ENCODE measurements at places on chromosomes 2 and 18. TPM values are rescaled to one million over a fixed set of nuclear protein-coding genes. Genes with fewer than 3 reads are reported as not detected.

The HOXD13 gene
- not detected for total RNA-seq

The ALLC gene
- not detected for total RNA-seq

The CCDC85A gene
- total RNA-seq, result 3.7 TPM

The DNAH6 gene
- 0.85 TPM for total RNA-seq

The OXER1 gene
- total RNA-seq, result 4.6 TPM

The RAB12 gene
- total RNA-seq, result 40.1 TPM

The FRZB gene
- total RNA-seq, result 203 TPM

- no peak overlapping the region for H3K27ac ChIP-seq
- H3K4me1 ChIP-seq, result peaks cover 12% of the 10 kb centered on the region
- DNase-seq, result no peak
- H3K4me3 ChIP-seq, result no peak overlapping the region
These were observed 117.8 kb upstream of the SPRED2 start for GRCh38 chr2:65550246-65550645.

- no peaks in the 10 kb centered on the region for H3K36me3 ChIP-seq
- H3K27me3 ChIP-seq, result no peaks in the 10 kb centered on the region
- no peak for DNase-seq
- no peak overlapping the region for H3K27ac ChIP-seq
These were observed 120.9 kb downstream of the CNTNAP5 start for GRCh38 chr2:124145982-124146381.

- no peak overlapping the region for H3K27ac ChIP-seq
- no peak overlapping the region for H3K4me3 ChIP-seq
- H3K27me3 ChIP-seq, result no peaks in the 10 kb centered on the region
These were observed 53.7 kb downstream of the THUMPD2 start for GRCh38 chr2:39725401-39725800.

DNA sequence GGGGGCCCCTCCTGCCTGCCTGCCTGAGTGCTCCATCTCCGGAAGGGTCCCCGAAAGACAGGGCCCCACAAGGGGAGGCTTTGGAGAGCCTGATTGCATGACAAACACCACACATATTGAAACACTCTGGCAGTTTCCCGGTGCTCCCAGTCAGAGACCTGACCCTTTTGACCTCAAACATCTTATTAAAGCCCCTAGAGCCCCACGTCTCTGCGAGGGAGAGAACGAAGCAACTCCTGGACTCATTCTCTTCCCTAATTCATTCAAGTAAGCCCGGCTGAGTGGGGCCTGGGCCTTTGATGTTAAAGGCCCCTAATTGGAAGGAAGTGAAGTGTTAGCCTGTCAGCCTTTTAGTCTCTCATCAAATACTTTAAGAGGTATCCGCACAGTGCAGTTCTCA, 335.6 kb downstream of the CYRIA start:
- no peaks in the 10 kb centered on the region for H3K36me3 ChIP-seq
- no peak overlapping the region for H3K4me3 ChIP-seq
- H3K27ac ChIP-seq, result no peak overlapping the region
- H3K4me1 ChIP-seq, result no peaks in the 10 kb centered on the region

- no peak overlapping the region for H3K27ac ChIP-seq
- H3K36me3 ChIP-seq, result no peaks in the 10 kb centered on the region
- peaks cover 5% of the 10 kb centered on the region for H3K4me1 ChIP-seq
- H3K4me3 ChIP-seq, result no peak overlapping the region
These were observed 25.3 kb upstream of the LAPTM4A start for GRCh38 chr2:20076757-20077156.

- no peaks in the 10 kb centered on the region for H3K36me3 ChIP-seq
- H3K27ac ChIP-seq, result no peak overlapping the region
- no peaks in the 10 kb centered on the region for H3K27me3 ChIP-seq
- H3K4me3 ChIP-seq, result no peak overlapping the region
These were observed 4.8 kb downstream of the CHRND start for GRCh38 chr2:232530626-232531260.

GRCh38 chr2:152627351-152627957, 89.8 kb downstream of the PRPF40A start:
- peaks cover 19% of the 10 kb centered on the region for H3K36me3 ChIP-seq
- no peak overlapping the region for H3K27ac ChIP-seq
- no peaks in the 10 kb centered on the region for H3K27me3 ChIP-seq
- H3K4me1 ChIP-seq, result no peaks in the 10 kb centered on the region
- no peak overlapping the region for H3K4me3 ChIP-seq

GRCh38 chr2:207996848-207997247, 28.5 kb downstream of the PLEKHM3 start:
- peaks cover 12% of the 10 kb centered on the region for H3K4me1 ChIP-seq
- no peak overlapping the region for H3K27ac ChIP-seq
- H3K4me3 ChIP-seq, result no peak overlapping the region
- DNase-seq, result no peak
- H3K27me3 ChIP-seq, result no peaks in the 10 kb centered on the region
- peaks cover 5% of the 10 kb centered on the region for H3K36me3 ChIP-seq

DNA sequence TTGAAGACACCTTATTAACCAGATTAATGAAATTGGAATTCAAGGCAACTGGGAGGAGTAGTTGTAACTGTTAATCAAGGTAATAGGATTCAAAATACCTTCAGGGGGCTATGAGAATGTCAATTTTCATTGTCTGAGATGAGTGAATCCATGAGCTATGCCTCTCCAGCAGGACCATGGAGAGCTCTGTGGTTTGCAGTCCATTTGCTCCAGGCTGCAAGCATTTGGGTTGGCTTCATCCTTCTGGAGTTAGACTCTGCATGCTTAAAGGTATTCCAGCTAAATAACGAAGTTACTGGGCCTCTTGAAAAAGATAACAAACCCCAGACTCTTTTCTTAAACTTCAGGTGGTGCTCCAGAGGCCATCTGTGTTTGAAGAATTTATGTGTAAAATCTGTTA, 207.1 kb upstream of the SLC8A1 start:
- no peak overlapping the region for H3K27ac ChIP-seq
- no peaks in the 10 kb centered on the region for H3K36me3 ChIP-seq
- no peak overlapping the region for H3K4me3 ChIP-seq
- H3K27me3 ChIP-seq, result no peaks in the 10 kb centered on the region
- H3K4me1 ChIP-seq, result no peaks in the 10 kb centered on the region

DNA sequence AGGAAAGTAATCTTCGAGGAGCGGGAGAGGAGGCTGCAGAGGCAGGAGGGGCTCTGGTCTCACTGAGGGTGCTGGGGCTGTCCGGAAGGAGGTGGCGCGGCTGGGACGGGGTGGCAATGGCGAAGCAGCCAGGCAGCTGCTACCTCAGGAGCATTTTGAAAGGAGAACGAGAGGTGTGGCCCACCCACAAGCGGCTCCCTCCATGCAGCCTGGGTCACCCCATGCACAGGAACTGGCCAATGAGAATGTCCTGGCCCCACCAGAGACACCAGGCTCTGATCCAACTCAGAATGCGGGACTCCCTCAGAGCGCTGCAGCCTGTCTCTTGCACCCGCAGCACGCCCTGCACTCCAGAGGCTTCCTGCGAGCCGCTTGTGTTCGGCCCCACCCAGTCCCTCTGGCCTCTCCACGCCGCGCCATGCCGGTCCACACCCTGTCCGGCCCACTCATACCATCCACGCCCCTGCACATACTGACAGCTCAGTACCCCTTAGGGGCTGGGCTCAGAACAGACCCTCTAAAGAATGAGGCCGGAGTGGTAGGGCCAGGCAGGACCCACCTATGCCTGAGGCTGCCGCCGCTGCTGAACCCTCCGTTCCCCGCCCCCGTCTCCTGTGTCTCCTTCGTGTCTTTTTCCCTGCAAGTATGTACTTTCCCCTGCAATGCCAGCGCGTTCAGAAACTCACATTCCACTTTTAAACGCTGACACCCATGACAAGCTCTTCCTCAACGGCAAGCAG, 6.4 kb upstream of the BOK start:
- no peak overlapping the region for H3K4me3 ChIP-seq
- H3K27ac ChIP-seq, result no peak overlapping the region
- DNase-seq, result no peak

DNA sequence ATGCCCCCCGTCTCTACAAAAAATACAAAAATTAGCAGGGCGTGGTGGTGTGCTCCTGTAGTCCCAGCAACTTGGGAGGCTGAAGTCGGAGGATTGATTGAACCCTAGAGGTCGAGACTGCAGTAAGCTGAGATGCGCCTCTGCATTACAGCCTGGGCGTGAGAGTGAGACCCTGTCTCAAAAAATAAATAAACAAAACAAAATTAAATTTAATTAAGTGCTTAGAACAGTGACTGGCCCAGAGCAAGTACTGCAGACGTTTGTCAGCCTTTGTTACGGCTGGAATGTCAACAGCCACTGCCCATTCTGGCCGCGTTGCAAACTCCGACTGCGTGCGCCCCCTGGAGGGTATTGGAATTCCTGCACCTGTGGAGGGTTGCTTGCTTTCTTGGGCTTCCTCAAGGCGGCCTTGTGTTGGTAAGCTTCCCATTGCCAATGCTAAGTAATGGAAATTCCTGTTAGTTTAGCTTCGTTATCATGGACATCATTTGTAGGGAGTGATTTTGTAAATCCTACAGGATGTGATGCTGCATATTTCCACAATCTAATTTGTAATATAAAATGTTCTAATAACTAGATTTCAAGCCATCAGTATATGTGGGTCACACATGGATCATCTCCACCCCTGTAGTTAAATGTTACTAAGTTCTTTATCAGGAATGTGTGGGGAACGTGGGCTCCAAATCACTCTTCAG, 15.9 kb upstream of the ATP6V1B1 start:
- no peaks in the 10 kb centered on the region for H3K27me3 ChIP-seq
- H3K4me3 ChIP-seq, result no peak overlapping the region
- H3K36me3 ChIP-seq, result no peaks in the 10 kb centered on the region
- no peak for DNase-seq
- no peaks in the 10 kb centered on the region for H3K4me1 ChIP-seq

DNA sequence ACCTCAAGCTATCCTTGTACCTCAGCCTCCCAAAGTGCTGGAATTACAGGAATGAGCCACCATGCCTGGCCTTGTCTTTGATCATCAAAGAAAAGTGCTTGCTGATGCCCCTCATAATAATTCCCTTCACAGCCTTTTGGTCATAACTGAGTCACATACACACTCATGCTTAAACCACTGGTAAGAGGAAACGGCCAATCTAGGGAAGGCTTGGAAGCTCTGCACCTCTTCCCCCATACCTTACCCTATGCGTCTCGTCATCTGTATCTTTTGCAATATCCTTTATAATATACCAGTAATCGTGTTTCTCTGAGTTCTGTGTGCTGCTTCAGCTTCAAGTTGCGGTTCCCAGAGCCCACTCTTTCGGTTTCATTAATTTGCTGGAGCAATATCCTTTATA, 4.8 kb upstream of the RNF138 start:
- no peak for DNase-seq
- no peak overlapping the region for H3K4me3 ChIP-seq
- H3K27me3 ChIP-seq, result no peaks in the 10 kb centered on the region
- no peaks in the 10 kb centered on the region for H3K4me1 ChIP-seq
- no peak overlapping the region for H3K27ac ChIP-seq

GRCh38 chr2:203683932-203684556, 22.4 kb upstream of the CD28 start:
- peaks cover 83% of the 10 kb centered on the region for H3K4me1 ChIP-seq
- H3K27ac ChIP-seq, result peak overlapping the region; percentile 84
- H3K36me3 ChIP-seq, result no peaks in the 10 kb centered on the region
- DNase-seq, result no peak
- H3K4me3 ChIP-seq, result no peak overlapping the region

All from thoracic aorta (tissue), 2 donors.